Neuronal stem cell (in vitro differentiated cells): ENCODE measurements at places on chromosomes 2 and 18.

- no peaks in the 10 kb centered on the region for H3K4me1 ChIP-seq
- no peaks in the 10 kb centered on the region for H3K27me3 ChIP-seq
- no peak overlapping the region for H3K27ac ChIP-seq
- H3K4me3 ChIP-seq: peak overlapping the region; percentile 8
- DNase-seq: no peak
- no peaks in the 10 kb centered on the region for H3K36me3 ChIP-seq
Observed at GRCh38 chr18:22503803-22504202, 86.1 kb upstream of the CTAGE1 start.

GRCh38 chr2:23803965-23804542 is 122.9 kb downstream of the ATAD2B start:
- no peak for DNase-seq
- no peaks in the 10 kb centered on the region for H3K4me1 ChIP-seq
- H3K4me3 ChIP-seq: no peak overlapping the region
- no peak overlapping the region for H3K27ac ChIP-seq

DNA sequence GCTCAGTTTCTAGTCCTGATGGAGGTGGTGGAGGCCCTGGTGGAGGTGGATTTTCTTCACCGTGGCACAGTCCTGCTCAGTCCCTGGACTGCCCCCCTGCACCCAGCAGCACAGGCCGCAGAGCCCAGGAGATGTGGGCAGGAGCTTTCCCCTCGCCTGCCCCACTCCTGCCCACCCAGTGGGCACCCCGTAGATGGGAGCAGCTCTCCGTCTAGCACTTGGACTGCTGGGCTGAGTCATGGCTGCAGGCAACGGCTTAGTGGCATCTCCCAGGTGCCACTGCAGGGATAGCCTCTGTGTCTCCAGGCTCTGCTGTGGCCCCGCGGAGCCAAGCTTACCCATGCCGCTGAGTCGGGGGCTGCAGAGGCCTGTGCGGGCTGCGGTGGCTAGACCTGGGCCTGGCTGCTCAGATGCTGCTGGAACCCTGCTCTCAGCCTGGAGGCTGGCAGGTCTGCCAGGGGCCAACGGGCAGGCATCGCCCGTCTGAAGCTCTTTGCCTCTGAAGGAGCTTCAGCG is 92.3 kb upstream of the CTDP1 start:
- H3K4me3 ChIP-seq: no peak overlapping the region
- DNase-seq: no peak
- H3K27me3 ChIP-seq: peaks cover 14% of the 10 kb centered on the region

DNA sequence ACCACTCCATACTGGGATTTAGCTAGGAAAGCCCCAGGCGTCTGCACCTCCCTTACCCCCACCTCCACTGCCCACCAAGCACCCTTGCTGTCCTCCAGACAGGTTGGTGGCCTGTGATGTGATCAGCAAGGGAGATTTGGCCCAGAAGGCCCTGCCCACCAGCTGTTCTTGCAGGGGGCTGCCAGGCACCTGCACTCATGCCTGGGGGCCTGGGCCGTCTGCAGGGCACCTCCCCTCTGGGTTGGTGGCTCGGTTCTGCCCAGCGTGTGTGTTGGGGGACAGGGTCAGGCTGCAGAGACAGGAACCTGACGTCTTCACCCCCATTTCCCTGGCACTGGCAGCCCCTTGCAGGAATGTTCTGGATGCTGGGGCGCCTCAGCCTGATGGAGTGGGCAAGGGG is 5.8 kb downstream of the DNMT3A start:
- peaks cover 25% of the 10 kb centered on the region for H3K27me3 ChIP-seq
- H3K27ac ChIP-seq: no peak overlapping the region

- no peaks in the 10 kb centered on the region for H3K36me3 ChIP-seq
- no peak for DNase-seq
- H3K4me1 ChIP-seq: peaks cover 11% of the 10 kb centered on the region
- no peak overlapping the region for H3K4me3 ChIP-seq
- no peak overlapping the region for H3K27ac ChIP-seq
Observed at GRCh38 chr2:204576362-204576979, 31.2 kb downstream of the PARD3B start.

GRCh38 chr18:38368246-38368645 is 802.6 kb upstream of the CELF4 start:
- no peaks in the 10 kb centered on the region for H3K4me1 ChIP-seq
- no peak for DNase-seq
- no peak overlapping the region for H3K4me3 ChIP-seq
- no peaks in the 10 kb centered on the region for H3K36me3 ChIP-seq
- H3K27ac ChIP-seq: no peak overlapping the region

DNA sequence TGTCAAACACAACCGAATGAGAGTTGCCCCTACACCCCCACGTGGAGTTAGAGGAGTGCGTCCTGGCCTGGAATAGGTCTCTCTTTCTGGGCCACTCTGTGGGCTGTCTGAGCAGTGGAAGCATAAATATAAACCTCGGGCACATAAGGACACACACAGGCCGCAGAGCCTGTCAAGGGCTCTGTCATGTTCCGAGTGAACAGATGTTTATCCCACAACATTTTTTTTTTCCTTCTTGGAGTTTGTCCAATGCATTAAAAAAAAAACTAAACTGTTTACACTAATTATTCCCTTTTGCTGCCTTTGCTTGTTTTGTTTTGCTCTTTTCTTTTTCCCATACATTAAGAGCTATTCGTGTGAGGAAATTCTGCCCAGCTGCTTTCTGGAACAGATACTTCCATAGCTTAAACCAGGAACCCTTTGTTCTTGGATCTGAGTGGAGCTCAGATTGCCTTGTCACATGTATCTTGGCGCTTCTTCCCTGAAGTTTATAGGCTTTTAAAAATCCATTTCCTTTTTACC is 228.3 kb upstream of the FOSL2 start:
- no peak overlapping the region for H3K27ac ChIP-seq
- H3K4me3 ChIP-seq: no peak overlapping the region
- peaks cover 5% of the 10 kb centered on the region for H3K4me1 ChIP-seq
- H3K36me3 ChIP-seq: no peaks in the 10 kb centered on the region
- no peaks in the 10 kb centered on the region for H3K27me3 ChIP-seq

GRCh38 chr18:13500869-13501542 is 225.4 kb downstream of the FAM210A start:
- no peak overlapping the region for H3K4me3 ChIP-seq
- peaks cover 3% of the 10 kb centered on the region for H3K27me3 ChIP-seq
- H3K4me1 ChIP-seq: peaks cover 7% of the 10 kb centered on the region

DNA sequence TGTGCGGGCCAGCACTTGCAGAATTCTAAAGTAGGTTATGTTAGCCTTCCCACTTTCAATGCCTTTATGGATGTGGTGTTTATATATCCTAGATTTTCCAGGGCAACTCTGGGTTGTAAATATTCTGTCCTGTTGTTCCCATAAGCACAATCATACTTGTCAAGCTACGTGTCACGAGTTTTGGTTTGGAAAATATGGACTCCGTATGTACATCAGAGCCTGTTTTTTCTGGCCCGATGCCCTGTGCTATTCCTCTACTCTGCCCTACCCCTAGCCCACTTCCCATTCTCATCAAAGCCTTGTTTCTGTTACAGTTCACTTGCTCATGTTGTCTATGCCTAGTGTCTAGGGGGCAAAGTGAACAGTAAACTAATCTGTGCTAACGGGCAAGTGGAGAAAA is 27.0 kb upstream of the ZEB2 start:
- H3K4me1 ChIP-seq: peaks cover 5% of the 10 kb centered on the region
- no peak overlapping the region for H3K4me3 ChIP-seq
- no peaks in the 10 kb centered on the region for H3K36me3 ChIP-seq
- no peak for DNase-seq
- no peaks in the 10 kb centered on the region for H3K27me3 ChIP-seq

GRCh38 chr2:8606226-8606625 is 75.6 kb upstream of the ID2 start:
- H3K27ac ChIP-seq: no peak overlapping the region
- no peak overlapping the region for H3K4me3 ChIP-seq
- H3K4me1 ChIP-seq: no peaks in the 10 kb centered on the region
- no peaks in the 10 kb centered on the region for H3K36me3 ChIP-seq
- H3K27me3 ChIP-seq: no peaks in the 10 kb centered on the region
- no peak for DNase-seq

- no peaks in the 10 kb centered on the region for H3K27me3 ChIP-seq
- no peak overlapping the region for H3K4me3 ChIP-seq
- H3K27ac ChIP-seq: no peak overlapping the region
Observed at GRCh38 chr2:54161660-54162424, 46.4 kb downstream of the ACYP2 start.

DNA sequence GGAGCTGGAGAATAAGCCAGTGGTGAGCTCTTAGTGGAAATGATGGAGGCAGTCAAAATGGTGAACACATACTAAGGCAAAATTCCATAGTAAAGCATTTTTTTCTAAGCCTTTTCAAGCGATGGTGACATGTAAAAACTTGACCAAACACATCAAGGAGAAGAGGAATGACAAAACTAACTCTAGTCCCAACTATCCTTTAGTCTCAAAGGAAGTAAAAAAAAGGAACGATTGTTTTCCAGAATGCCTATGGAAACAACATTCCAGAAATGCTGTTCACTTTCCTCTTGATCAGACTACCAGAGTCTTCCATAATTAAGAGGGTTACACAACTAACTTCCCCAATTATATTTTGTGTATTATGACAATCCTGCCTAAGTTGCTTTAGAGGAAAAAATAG is 715.6 kb downstream of the EPHA4 start:
- H3K27me3 ChIP-seq: no peaks in the 10 kb centered on the region
- no peak for DNase-seq
- H3K36me3 ChIP-seq: no peaks in the 10 kb centered on the region
- H3K27ac ChIP-seq: no peak overlapping the region
- H3K4me1 ChIP-seq: no peaks in the 10 kb centered on the region

- peaks cover 20% of the 10 kb centered on the region for H3K4me1 ChIP-seq
- H3K27me3 ChIP-seq: no peaks in the 10 kb centered on the region
- DNase-seq: no peak
- H3K27ac ChIP-seq: peak overlapping the region; percentile 74
- H3K4me3 ChIP-seq: no peak overlapping the region
- no peaks in the 10 kb centered on the region for H3K36me3 ChIP-seq
Observed at GRCh38 chr2:207950063-207950760, 75.1 kb downstream of the PLEKHM3 start.

- H3K4me1 ChIP-seq: peaks cover 5% of the 10 kb centered on the region
- no peak overlapping the region for H3K4me3 ChIP-seq
- DNase-seq: no peak
- H3K27me3 ChIP-seq: no peaks in the 10 kb centered on the region
- no peak overlapping the region for H3K27ac ChIP-seq
Observed at GRCh38 chr2:96916646-96917543, 47.0 kb upstream of the SEMA4C start.

DNA sequence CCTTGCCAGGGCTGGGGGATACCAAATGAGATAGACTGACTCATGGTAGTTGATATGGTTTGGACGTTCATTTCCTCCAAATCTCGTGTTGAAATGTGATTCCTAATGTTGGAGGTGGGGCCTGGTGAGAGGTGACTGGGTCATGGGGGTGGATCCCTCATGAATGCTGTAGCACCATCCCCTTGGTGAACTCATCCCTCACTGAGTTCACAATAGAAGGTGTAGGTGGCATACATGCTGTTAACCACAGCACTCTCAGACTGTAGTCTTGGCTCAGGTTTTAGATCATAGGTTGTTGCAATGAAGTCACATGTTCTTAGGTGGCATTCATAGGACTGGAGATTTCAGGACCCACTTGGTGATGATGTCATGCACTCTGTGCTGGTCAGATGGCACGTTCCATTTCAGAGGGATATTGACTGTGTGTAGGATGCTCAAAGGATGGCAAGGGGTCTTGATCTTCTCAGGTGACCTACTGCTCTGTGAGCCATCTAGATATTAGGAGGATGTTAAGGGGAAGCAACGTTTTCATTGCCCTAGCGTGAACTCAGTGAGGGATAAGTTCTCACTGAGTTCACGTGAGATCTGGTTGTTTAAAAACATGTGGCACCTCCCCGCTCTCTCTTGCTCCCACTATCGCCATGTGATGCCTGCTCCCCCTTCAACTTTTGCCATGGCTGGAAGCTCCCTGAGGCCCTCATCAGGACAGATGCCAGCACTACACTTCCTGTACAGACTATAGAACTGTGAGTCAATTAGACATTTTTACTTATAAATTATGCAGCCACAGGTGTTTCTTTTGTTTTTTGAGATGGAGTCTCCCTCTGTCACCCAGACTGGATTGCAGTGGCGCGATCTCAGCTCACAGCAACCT is 73.8 kb upstream of the ACAA2 start:
- DNase-seq: no peak
- peaks cover 8% of the 10 kb centered on the region for H3K4me1 ChIP-seq
- no peak overlapping the region for H3K27ac ChIP-seq
- H3K27me3 ChIP-seq: no peaks in the 10 kb centered on the region
- no peak overlapping the region for H3K4me3 ChIP-seq

DNA sequence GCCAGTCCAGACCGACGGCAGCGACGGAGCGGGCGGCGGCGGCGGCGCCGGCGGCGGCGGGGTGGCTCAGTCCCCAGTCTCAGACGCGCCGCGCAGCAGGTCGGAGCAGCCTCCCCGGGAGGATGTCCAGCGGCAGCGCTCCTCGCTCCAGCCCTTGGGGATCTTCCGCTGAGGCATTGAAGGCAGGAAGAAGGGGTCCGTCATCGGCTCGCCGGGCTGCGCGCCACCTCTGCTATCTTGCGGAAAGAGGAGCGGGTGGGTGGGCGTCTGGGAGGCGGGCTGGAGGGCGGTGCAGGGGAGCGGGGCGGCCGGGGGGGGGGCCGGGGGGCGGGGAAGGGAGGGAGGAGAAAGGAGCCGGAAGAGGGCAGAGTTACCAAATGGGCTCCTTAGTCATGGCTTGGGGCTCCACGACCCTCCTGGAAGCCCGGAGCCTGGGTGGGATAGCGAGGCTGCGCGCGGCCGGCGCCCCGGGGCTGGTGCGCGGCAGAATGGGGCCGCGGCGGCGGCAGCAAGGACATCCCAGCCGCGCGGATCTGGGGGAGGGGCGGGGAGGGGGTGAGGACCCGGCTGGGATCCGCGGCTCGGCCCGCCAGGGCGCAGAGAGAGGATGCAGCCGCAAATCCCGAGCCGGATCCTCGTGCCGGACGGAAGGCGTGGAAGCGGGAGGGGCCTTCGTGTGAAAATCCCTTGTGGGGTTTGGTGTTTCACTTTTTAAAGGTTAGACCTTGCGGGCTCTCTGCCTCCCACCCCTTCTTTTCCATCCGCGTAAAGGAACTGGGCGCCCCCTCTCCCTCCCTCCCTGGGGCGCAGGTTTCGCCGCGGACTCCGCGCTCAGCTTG is at the start of gene NETO1:
TSS of gene NETO1 (minus strand) at position 242 of the 839 bp plus-strand sequence. CDS start 696 bp downstream, outside the sequence.
- H3K4me3 ChIP-seq: peak within 1 kb of the TSS; percentile 68
- peaks cover 20% of the 10 kb centered on the region for H3K36me3 ChIP-seq
- DNase-seq: peak; percentile 49

DNA sequence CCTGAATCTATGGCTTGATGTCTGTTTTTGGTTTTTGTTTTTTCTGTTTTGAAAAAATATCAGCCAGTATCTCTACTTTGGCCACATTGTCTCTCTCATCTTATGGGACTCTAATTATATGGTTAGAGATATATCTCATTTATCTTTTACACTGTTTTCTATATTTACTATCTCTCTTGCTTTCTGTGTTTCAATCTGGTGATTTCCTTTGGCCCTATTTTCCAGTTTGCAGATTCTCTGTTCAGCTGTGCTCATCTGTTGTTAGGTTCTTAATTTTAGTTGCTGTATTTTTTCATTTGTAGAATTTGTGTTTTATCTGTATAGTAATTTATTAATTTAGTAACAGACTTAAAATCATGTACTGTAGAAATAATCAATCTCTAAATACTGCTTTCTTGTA is 41.3 kb upstream of the ELAC1 start:
- H3K36me3 ChIP-seq: peaks cover 8% of the 10 kb centered on the region
- no peaks in the 10 kb centered on the region for H3K27me3 ChIP-seq
- no peak overlapping the region for H3K4me3 ChIP-seq
- no peak overlapping the region for H3K27ac ChIP-seq
- no peaks in the 10 kb centered on the region for H3K4me1 ChIP-seq

GRCh38 chr2:186950694-186951093 is 101.7 kb upstream of the ZSWIM2 start:
- H3K4me1 ChIP-seq: no peaks in the 10 kb centered on the region
- no peaks in the 10 kb centered on the region for H3K27me3 ChIP-seq
- no peak overlapping the region for H3K27ac ChIP-seq
- H3K4me3 ChIP-seq: no peak overlapping the region
- H3K36me3 ChIP-seq: no peaks in the 10 kb centered on the region
